ENCODE measurements at places on chromosomes 5 and 9.

DNA sequence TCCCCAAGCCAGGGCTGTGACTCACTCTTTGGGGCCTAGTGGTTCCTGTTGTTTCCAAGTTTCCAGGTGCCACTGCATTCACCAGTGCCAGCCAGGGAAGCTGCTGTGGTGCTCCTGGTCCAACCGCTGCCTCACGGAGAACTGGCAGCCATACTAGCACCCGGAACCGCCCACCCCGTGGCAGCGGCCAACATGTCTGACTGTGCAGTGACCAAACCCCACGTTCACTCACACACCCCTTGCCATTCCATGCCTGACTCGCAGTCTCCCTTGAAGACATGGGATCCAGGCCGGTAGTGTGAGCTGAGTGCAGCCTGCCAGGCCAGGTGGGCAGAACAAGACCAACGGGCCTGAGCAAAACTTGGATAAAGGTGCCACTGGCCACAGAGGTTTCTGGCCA lies 845.0 kb upstream of the DMAC1 start:
- no peak for DNase-seq

DNA sequence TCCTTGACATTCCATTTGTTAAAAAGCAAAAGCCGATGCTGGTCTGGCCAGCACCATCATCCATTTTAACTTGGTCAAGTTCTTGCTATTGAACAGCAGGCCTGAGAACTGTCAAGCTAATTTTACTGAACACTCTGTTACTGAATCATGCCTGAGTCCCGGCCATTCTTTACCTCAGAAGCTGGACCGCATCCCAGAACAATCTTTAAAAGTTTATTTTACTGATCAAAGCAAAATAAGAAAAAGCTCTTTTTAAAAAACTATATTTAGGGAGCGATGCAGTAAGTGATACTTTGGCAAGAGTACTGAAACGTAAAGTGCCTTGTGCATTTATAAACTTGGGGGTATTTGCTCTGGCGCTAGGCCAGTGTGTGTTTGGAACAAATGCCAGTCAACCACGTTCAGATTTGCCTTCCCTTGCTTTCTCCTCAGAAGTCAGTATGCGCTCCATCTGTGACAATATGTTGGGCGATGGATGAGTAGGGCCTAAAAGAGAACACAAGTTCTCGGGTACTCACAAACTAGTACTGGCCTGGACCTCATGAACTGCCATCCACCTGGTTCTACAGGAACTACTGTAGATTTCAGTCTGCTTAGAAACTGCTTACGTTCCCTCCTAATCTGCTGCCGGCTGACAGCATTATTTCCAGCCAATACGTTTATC lies 161.9 kb downstream of the MAPKAP1 start:
- DNase-seq, result no peak

DNA sequence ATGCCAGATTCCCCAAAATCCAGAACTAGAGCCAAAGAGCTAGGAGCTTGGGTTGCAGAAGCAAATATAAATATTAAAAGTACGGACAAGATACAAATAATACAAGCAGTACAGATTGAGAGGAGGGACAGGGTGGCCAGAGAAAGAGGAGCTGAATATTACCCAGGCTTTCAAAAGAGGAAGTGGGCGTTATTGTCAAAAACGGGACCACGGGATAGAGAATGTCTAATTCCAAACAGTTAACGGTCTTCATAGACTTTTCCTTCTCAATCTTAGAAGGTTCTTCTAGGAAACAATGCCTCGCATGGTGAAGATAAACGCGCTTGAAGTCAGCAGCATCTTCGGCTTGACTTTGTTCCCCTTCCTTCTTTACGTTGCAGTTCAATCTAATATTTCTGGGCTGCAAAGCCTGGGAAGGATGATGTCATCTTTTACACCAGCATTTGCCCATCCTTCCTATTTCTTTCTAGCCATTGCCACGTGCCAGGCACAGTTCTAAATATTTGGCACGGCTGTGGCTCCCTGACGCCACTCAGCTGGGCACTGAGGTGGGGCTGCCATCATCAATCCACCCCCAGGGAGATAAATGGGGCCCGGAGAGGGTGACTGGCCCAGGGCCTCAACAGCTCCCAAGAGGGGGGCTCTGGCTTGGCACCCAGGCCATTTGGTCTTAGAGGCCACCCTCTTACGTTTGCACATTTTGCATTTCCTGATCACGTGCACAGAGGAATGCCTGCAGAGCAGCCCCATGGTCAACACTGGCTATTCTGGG lies 16.3 kb upstream of the OLFM1 start:
- no peak for DNase-seq

DNA sequence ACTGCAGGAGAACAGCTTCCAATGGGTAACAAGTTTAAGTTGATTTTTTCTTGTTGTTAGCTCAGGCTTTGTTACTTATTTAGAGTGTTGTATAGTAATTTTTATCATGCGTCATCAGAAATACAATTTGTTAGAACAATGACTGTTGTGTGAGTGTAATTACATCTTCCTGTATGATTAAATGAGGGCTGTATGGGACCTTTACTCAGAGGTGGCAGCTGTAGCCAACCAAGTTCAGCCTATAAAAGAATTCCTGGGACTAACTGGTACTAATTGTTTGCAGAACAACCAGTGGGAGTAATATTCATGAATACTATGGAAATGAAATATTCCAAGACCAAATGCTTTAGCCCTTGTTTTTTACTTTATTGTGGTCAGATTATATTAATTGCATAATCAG lies 30.8 kb upstream of the TJP2 start:
- no peak for DNase-seq

- no peak for DNase-seq
Measured at GRCh38 chr9:105887679-105888078, 193.3 kb downstream of the TMEM38B start.

DNA sequence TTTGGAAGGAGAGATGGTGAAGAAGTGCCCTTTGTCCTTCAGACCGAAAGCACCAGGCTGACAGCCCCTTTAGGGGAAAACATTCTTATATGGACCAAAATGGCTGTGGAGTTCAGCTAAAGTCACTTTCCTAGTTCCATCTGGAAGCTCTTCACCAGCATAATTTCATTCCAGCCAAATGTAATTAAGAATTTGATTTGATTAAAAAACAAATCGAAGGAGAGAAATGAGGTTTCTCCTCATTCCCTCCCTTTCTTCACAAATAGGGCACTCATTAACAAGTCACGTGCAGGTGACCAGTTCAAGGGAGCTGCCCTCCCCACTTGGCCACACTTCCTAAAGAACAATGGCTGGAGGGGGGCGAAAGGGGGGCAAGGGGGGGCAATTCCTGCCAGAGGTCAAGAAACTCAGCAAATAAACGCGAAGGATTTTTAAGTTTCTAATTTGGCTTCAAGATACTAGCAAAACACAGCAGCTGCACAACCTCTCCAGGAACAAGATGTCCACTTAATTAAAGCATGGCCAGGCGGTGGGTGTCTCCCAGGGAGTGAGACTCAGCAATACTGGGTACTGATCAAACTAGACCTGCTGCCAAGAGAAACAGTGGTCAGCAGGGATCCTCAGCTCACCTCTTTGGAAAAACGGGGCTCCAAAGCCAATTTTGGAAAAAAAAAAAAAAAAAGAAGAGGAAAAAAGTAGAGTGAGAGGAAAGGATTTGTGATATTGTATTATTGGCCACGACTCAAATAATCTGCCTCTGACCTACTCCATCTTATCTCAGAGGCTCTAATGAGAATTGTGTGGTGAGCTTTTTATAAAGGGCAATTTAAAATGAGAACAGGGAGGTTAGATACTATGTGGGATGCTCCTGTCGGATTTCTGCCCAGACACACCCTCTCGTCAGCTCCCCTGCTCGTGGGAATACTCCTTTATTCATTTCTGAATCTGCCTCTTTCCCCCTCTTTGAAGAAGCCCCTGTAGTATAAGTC lies 254.3 kb downstream of the ZSWIM6 start:
- DNase-seq, result no peak

DNA sequence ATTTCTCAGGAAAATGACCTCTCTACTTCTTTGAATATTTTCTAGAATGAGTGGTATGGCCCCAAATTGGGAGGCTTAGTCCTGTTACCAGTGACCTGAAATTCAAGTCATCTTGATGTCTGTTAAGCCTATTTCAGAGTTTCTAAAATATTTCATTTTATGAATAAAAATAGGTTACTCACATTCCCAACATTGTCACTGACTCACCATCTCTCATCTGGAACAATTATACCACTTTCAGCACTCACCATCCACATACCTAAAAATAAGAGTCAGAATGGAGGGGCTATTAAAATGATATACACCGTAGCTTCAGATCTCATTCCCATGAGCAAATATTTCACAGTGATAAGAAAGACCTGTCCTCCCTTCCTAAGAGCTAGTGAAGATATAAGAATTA lies 71.8 kb downstream of the KIAA1958 start:
- no peak for DNase-seq

DNA sequence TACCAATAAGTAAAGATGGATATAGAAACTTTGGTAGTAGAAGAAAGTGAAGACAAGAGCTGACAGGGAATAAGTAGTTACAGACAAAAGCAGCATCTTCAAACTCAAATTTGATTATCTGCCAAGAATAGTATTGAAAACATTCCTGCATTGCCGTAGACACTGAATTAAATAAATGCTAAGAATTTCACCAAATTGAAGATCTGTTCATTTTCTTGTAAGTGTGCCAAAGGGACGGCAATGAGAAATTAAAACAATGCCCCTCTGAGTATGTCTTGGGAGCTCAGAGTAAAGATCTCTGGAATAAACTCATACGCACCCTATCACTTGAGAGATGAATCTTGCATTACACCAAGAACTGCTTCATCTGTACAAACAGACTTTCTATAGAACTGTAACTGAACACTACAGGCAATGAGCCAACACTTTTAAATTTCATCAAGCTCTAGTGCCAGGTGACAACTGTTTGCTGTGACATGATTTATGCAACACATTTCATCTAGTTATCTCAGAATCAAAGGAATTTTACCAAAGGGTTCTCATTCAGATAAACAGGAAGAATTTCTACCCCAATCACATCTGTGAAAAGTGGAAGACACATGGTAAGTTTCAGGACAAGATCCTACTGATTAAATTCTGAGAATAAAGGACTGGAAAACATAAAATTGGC lies 66.9 kb downstream of the RFX3 start:
- DNase-seq, result no peak

DNA sequence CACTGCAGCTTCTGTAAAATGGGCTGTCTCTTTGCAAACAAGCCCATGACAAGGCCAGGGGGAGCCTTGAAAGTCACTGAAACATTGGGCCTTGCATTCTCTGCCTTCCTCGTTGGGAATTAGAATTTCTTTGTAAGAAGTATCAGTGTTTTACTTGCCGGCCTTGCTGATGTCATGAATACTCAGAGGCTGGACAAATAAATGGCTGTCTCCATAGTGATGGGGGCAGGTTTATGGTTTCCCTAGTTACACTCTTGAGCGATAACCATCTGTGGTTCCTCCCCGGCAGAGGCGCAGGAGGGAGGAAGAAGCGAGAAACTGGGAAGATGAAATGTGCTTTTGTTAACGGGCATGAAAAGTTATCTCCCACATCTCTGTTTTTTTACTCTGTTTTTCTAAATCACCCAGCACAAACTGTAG lies 272.7 kb upstream of the PANK3 start:
- peak; percentile 37 for DNase-seq

DNA sequence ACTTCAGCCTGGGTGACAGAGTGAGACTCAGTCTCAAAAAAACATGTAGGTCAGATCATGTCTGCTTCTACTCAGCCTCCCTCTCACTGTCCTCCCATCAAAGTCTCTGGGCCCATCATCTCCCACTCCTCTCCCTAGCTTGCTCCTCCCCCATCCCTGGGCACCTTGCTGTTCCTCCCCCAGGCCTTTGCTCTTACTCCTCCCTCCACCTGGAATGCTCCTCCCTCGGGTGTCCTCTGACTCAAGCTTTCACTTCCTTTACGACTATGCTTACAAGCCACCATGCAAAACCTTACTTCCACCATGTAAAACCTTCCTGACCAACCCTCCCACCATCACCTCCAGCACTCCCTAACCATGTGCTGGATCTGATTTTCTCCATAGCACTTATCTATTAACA lies 51.5 kb downstream of the MTMR12 start:
- no peak for DNase-seq

- peak; percentile 7 for DNase-seq
Measured at GRCh38 chr5:110663525-110663924, 62.9 kb downstream of the TMEM232 start.

Data from CD4-positive, alpha-beta T cell treated with Interferon alpha-2 for 1 hour (primary cell).